ENCODE measurements at places on chromosomes 7 and 10. TPM values are rescaled to one million over a fixed set of nuclear protein-coding genes. Genes with fewer than 3 reads are reported as not detected.

SUMF2 gene
- total RNA-seq: 99.4 TPM

PHKG1 gene
- total RNA-seq: not detected

AUTS2 gene
- total RNA-seq: 7.4 TPM

IRF5 gene
- 6.5 TPM for total RNA-seq

ADIRF gene
- not detected for total RNA-seq

C10orf95 gene
- 0.37 TPM for total RNA-seq

OGDHL gene
- total RNA-seq: 0.30 TPM

HOXA10 gene
- 9.8 TPM for total RNA-seq

DCLRE1A gene
- total RNA-seq: 22.3 TPM

FGL2 gene
- total RNA-seq: 0.66 TPM

CRPPA gene
- total RNA-seq: 0.38 TPM

HYAL4 gene
- not detected for total RNA-seq

RGR gene
- not detected for total RNA-seq

PIP gene
- total RNA-seq: not detected

SUN3 gene
- total RNA-seq: not detected

NODAL gene
- total RNA-seq: not detected

CCDC3 gene
- 0.02 TPM for total RNA-seq

LIPA gene
- 70.7 TPM for total RNA-seq

ZNF736 gene
- total RNA-seq: not detected

GPER1 gene
- 2.3 TPM for total RNA-seq

LIPJ gene
- not detected for total RNA-seq

NUTM2B gene
- total RNA-seq: 0.12 TPM

CDHR3 gene
- total RNA-seq: 2.1 TPM

TYW1B gene
- total RNA-seq: 0.89 TPM

AFAP1L2 gene
- 0.06 TPM for total RNA-seq

SERPINE1 gene
- 11.9 TPM for total RNA-seq

GCK gene
- not detected for total RNA-seq

ZNF212 gene
- total RNA-seq: 4.5 TPM

CRYGN gene
- total RNA-seq: 0.07 TPM

GPR37 gene
- 3.8 TPM for total RNA-seq

LIPM gene
- total RNA-seq: not detected

CCDC136 gene
- total RNA-seq: 0.87 TPM

EN2 gene
- 0.75 TPM for total RNA-seq

SCART1 gene
- 1.2 TPM for total RNA-seq

CPA4 gene
- total RNA-seq: 1.6 TPM

COL28A1 gene
- 0.12 TPM for total RNA-seq

SDK1 gene
- total RNA-seq: 1.1 TPM

CYP2E1 gene
- 1.6 TPM for total RNA-seq

ZNF655 gene
- total RNA-seq: 68.4 TPM

ARMS2 gene
- not detected for total RNA-seq

IFIT1B gene
- not detected for total RNA-seq

OSBPL3 gene
- 9.7 TPM for total RNA-seq

DGKI gene
- 0.40 TPM for total RNA-seq

CDK6 gene
- total RNA-seq: 82.0 TPM

HOXA6 gene
- 8.3 TPM for total RNA-seq

SFMBT2 gene
- total RNA-seq: 3.8 TPM

KCP gene
- not detected for total RNA-seq

OR6B1 gene
- total RNA-seq: not detected

FZD8 gene
- 16.5 TPM for total RNA-seq

SFRP4 gene
- total RNA-seq: 0.09 TPM

SUGCT gene
- total RNA-seq: 1.3 TPM

SPDYE1 gene
- not detected for total RNA-seq

AOAH gene
- total RNA-seq: 0.10 TPM

PLXDC2 gene
- total RNA-seq: 0.06 TPM

ELN gene
- total RNA-seq: not detected

MYO1G gene
- total RNA-seq: not detected

PDSS1 gene
- total RNA-seq: 14.4 TPM

MBL2 gene
- total RNA-seq: not detected

Measured in NCI-H460 (cell line).